ENCODE measurements at places on chromosomes 16 and 17.

DNA sequence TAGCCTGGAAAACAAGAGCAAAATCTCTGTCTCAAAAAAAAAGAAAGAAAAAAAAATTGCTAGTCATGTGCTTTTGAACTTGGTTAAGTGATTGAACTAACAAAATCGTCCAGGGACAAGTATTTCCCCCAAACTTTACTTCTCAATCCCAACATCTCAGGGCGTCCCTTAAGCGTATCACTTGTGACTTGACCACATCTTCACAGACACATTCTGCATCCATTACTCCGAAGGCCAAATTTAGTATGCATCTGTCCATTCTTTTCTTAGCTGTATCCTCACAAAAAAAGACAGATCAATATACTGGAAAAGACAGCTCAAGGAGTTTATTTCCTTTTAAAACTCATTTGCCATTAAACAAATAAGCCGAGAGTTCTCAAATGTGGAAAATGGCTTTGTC, 5.9 kb upstream of the JPT1 start:
- no peak for DNase-seq

GRCh38 chr17:10019941-10020451, 114.9 kb upstream of the RCVRN start:
- no peak for DNase-seq

GRCh38 chr16:68737730-68738629, 888 bp downstream of the CDH1 start:
- DNase-seq: no peak

DNA sequence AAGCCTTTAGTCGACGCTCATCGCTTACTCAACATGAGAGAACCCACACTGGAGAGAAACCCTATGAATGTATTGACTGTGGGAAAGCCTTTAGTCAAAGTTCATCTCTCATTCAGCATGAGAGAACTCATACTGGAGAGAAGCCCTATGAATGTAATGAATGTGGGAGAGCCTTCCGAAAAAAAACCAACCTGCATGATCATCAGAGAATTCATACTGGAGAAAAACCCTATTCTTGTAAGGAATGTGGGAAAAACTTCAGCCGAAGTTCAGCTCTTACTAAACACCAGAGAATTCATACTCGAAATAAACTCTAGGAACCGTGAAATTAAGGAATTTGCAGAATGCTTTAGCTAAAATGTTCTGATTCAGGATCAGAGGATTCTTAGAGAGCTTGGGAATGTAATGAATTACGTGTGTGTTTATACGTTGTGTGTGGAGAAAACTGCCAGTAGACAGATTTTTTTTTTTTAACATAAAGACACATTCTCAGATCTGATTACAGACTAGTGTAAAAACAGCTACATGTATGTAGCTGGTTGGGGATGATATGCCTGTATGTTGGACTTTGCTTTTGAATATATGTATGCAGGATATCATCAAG, 25.4 kb downstream of the ZFP90 start:
- DNase-seq: no peak

DNA sequence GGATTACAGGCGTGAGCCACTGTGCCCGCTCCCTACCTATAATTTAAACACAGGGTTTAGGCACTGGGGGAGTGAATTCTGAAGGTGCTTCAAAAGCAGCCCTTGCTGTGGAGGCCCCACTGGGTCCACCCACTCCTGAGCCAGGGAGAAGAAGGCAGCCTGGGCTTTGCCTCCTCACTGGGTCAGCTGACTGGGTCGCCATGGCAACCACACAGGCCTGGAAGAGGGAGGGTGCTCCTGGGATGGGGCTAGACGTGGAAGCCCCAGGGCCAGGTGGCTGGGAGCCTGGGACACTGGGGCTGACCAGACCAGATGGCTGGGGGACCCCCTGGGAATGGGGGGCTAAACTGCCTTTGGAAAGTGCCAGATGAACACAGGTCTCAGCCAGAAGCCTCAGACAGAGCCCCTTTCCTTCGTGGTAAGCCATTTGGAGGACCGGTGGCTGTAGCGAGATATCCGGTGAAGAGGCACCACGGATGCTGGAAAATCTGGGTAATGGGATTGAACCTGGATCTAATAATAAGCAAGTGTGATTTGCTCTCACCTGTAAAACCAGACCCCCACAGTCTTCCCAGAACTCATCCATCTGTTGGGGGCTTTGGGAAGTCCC, 32.9 kb downstream of the TRARG1 start:
- no peak for DNase-seq

DNA sequence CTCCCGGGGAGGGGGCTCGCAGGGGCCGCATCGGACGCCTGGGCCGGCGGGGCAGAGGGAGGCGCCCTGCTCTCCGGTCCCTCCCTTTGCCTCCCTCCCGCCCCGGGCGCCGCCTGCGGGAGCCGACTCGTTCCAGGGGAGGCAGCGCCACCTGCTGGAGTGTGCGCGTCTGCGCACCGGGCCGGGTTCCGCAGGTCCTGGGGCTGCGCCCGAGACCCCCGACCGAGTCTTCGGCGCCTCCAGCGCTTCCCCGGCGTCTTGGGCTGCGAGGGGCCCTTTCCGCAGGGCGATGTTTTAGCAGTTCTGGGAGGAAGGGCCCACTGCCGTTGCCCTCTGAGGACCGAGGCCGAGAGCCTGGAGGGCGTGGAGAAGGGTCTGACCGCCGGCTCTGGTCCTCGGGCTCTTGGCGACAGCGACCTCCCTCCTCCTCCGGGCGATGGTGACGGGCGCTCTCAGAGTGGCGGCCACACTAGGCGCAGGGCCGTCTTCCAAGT, 106.3 kb downstream of the SEC14L1 start:
- DNase-seq: peak; percentile 94

- no peak for DNase-seq
Observed at GRCh38 chr16:88510091-88510994, 57.3 kb downstream of the ZFPM1 start.

- no peak for DNase-seq
Observed at GRCh38 chr16:50354629-50355456, 13.9 kb downstream of the BRD7 start.

DNA sequence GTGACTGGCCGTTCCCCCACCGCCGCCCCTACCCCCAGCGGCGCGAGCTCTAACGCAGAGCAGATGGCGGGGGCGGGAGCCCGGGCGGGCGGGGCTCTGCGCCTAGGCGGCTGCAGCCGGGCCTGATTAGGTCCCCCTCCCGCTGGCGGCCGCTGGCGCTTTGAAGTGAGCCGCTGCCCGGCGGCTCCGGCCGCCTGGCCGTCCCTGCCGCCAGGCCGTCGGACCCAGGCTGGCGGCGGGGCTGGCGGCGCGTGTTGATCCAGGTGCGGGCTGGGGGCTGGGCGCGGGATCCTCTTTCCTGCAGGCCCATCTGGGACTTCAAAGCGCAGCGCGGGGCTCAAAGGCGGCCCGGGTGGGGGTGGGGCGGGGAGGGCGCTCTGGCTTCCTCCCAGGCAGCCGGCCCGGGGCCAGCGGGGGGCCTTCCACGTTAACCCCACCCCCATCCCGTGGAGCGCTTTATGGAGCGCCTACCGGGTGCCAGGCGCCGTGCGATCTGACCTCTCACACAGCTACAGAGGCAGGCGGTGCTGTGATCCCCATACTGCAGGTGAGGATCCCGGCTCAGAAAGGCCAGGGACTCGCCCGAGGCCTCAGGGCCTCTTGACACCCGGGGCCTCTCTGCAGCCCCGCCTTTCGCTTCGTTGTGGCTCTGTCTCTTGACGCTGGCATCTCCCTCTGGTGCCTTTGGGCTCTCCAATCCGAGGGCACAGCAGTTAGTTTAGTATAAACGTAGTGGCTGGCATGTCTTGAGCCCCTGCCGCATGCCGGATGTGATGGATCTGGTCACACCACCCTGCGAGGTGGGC, 80.0 kb upstream of the NKD1 start:
- DNase-seq: peak; percentile 35

- no peak for DNase-seq
Observed at GRCh38 chr17:11712456-11712855, 114.2 kb downstream of the DNAH9 start.

GRCh38 chr17:40084477-40084876, 15.9 kb downstream of the NR1D1 start:
- no peak for DNase-seq

GRCh38 chr17:1617620-1618174, 10.9 kb downstream of the SLC43A2 start:
- no peak for DNase-seq

DNA sequence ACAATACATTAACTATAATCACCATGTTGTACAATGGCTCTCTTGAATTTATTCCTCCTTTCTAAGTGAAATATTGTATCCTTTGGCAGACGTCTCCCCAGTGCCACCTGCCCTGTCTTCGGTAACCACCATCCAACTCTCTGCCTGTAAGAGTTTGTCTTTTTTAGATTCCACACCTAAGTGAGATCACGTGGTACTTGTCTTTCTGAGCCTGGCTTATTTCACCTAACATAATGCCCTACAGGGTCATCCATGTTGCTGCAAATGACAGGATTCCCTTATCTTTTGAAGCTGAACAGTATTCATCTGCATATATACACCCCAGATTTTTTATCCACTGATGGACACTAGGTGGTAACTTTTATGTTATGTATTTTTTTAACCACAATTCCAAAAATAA, 24.2 kb downstream of the ORC6 start:
- DNase-seq: no peak

DNA sequence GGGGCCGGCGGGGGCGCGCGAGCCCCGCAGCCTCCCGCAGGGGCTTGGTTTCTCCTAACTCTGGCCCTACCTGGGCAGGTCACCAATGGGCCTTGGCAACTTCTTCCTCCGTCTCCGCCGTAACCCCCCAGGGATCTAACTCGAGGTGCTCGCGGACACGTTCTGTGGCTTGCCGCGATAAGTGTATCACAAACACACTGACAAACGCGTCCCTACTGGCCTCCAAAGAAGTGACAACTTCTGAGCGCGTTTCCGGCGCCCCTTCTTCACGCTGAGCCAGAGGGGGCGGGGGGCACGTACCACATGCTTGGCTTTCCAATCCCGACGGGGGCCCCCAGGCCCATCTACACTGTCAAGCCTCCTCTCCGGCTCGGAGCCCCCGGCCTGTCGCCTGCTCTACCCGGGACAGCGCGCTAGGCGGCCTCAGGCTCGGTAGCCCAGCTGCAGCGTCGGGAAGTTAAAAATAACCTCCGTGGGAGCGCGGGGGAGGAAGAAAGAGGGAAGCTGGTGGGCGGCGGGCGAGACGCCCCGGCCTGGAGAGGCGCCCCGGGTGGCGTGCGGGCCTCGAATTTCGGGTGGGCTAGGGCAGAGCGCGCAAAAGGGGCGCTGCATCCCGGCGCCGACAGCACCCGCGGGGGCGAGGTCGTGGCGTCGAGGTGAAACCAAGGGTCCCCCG, 725 bp upstream of the SPHK1 start:
- DNase-seq: peak; percentile 72

DNA sequence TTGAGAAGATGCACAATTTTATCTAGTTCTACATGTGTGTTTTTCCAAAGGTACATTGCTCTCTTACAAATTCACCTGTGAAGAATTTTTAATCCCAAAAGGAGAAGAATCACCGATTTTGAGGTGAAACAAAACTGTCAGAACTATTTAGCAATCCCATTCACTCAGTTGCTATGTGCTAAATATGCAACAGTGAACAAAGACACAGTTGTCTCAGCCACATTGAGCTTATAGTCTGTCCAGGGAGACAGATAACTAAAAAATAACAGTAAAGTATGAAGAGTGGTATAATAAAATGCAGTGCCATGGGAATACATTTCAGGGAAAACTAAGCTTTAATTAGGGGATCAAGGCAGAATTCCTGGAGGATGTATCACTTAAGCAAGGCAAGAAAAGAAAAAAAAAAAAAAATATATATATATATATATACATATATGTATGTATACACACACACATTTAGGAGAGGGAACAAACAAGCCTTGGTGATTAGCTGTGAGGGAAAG, 110.4 kb downstream of the SPAG9 start:
- DNase-seq: no peak

DNA sequence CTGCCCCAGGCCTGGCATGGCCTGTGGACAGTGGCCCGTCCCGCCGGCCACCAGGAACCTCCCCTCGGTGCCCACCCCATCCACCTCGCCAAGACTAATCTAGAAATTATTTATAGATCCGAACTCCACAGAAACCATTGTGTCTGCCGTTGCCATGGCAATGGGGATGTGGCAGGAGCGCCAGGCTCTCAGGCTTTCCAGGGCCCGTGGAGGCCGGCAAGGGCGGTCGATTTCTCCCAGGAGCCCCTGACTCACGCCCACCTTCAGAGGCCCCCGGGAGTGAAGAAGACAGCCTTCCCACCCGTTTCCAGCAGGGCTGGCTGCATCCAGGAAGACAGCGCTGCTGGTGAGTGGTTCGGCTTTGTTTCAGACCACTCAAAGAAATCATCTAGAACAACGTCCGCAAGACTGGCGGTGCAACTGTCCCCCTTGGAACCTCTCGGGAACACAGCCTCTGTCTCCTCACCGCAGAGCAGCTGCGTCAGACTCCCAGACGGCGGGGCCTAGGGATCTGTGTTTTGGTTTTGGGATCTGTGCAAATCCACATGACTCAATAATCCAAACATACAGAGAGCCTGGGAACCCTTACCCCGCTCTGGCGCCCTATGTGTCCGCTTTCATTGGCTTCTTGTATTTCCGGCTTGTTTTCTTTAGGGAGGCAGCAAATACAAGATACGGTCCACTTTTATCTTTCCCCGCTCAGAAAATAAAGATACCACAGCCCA, 48.5 kb upstream of the ZCCHC14 start:
- no peak for DNase-seq

GRCh38 chr17:43733956-43734355, 24.6 kb downstream of the SOST start:
- no peak for DNase-seq

DNA sequence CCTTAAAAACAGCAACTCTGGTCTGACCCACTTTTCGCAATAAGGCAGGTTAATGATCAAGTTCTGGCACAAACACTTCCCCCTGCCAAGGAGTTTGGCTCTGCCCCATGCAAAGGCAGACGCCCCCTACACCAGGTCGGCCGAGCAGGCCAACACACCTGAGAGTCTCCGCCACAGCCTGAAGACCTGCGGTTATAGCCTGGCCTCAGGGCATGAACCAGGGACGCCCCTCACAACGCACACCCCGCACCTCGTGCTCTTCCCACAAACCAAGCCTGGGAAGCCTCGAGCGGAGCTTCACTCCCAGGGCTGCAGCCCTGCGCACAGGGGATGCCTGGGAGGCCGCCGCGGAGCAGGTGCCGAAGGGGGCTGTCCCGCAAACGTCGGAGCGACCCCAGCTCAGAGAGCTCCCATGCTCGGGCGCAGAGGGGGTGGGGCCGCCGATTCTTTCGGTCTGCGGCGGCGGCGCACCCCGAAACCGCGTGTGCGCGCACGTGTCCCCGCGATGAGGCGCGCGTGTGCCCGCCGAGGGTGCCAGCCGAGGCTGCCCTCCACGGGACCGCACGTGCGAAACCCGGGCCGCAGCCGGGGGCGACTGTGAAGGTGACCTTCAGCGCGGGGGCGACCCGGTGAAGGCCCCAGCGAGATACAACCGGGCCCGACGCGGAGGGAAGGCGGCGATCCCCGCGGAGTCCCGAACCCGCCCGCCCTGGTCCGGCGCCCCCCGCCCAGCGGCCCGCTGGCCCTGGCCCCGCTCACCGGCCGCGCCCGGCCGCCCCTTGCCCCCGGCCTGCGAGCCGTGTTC, 559 bp downstream of the CLUH start:
- peak; percentile 52 for DNase-seq

Data from stimulated activated CD8-positive, alpha-beta memory T cell treated with anti-CD3 and anti-CD28 coated beads, Interleukin-4, amount 100 ng/mL, for 48 hours (primary cell).